Smooth muscle cell of trachea (primary cell): ENCODE measurements at places on chromosomes 13 and 19. TPM values are rescaled to one million over a fixed set of nuclear protein-coding genes. Genes with fewer than 3 reads are reported as not detected.

The ATP4A gene
- not detected in 2 replicates for total RNA-seq

The C1QTNF9 gene
- not detected in 2 replicates for total RNA-seq

The CASP14 gene
- not detected in 2 replicates for total RNA-seq

The CYP4F8 gene
- total RNA-seq: not detected in 2 replicates

The ATP11A gene
- total RNA-seq: 9.2 and 10.6 TPM in 2 replicates

The OVOL3 gene
- total RNA-seq: not detected in 2 replicates

The ZNF682 gene
- total RNA-seq: 3.0 and 3.8 TPM in 2 replicates

The TNNT1 gene
- 6.8 and 20.8 TPM in 2 replicates for total RNA-seq

The ZNF835 gene
- 0.15 and 1.2 TPM in 2 replicates for total RNA-seq

The CBY2 gene
- not detected in 2 replicates for total RNA-seq

The OSCAR gene
- 0.15 and 0.33 TPM in 2 replicates for total RNA-seq

The ZNF888 gene
- total RNA-seq: 2.6 and 8.9 TPM in 2 replicates

The DCUN1D2 gene
- total RNA-seq: 9.4 and 9.7 TPM in 2 replicates

The ADM5 gene
- 0.44 and 0.83 TPM in 2 replicates for total RNA-seq

The PDX1 gene
- not detected in 2 replicates for total RNA-seq

The RAB3D gene
- 15.9 and 21.8 TPM in 2 replicates for total RNA-seq

The SYDE1 gene
- 30.4 and 40.0 TPM in 2 replicates for total RNA-seq

The PNMA8B gene
- total RNA-seq: 2.8 and 5.6 TPM in 2 replicates

The LGALS14 gene
- not detected in 2 replicates for total RNA-seq

The CRTC1 gene
- total RNA-seq: 2.6 and 6.8 TPM in 2 replicates

The RETN gene
- not detected in 2 replicates for total RNA-seq

The ABHD8 gene
- 19.3 and 21.0 TPM in 2 replicates for total RNA-seq

The FXYD1 gene
- total RNA-seq: 0.44 and 5.8 TPM in 2 replicates

The MARCHF2 gene
- total RNA-seq: 62.3 and 126 TPM in 2 replicates

The SCN1B gene
- total RNA-seq: 7.4 and 12.9 TPM in 2 replicates

The KLK3 gene
- not detected in 2 replicates for total RNA-seq

The EDDM13 gene
- total RNA-seq: not detected in 2 replicates

The SPC24 gene
- 15.9 and 111 TPM in 2 replicates for total RNA-seq

The EDNRB gene
- 48.1 and 48.5 TPM in 2 replicates for total RNA-seq

The ATCAY gene
- not detected in 2 replicates for total RNA-seq

The SLC46A3 gene
- total RNA-seq: 2.3 and 5.1 TPM in 2 replicates

The ZNF563 gene
- total RNA-seq: 4.1 and 4.8 TPM in 2 replicates

The ACER1 gene
- not detected in 2 replicates for total RNA-seq

The MRPL54 gene
- 21.8 and 50.2 TPM in 2 replicates for total RNA-seq

The LYL1 gene
- 0.73 and 0.99 TPM in 2 replicates for total RNA-seq

The ZNF799 gene
- total RNA-seq: 1.5 and 3.1 TPM in 2 replicates

The DAND5 gene
- 0.29 TPM in 1 of 2 replicates, not detected in the other for total RNA-seq

The ZNF780B gene
- total RNA-seq: 14.9 and 24.1 TPM in 2 replicates

The ZNF528 gene
- total RNA-seq: 30.4 and 38.3 TPM in 2 replicates

The OR10H1 gene
- under 0.01 TPM in 1 of 2 replicates, not detected in the other for total RNA-seq

The THOP1 gene
- 63.5 and 99.0 TPM in 2 replicates for total RNA-seq

The ANGPTL4 gene
- total RNA-seq: 3.9 and 6.9 TPM in 2 replicates

The PTGIR gene
- 2.9 and 6.8 TPM in 2 replicates for total RNA-seq

The ZNF865 gene
- total RNA-seq: 3.5 and 3.9 TPM in 2 replicates

The TECR gene
- 28.8 and 38.5 TPM in 2 replicates for total RNA-seq

The CCDC194 gene
- 0.15 and 0.17 TPM in 2 replicates for total RNA-seq

The GSX1 gene
- total RNA-seq: not detected in 2 replicates

The LGALS16 gene
- not detected in 2 replicates for total RNA-seq
